ENCODE measurements at places on chromosomes 1 and 21. TPM values are rescaled to one million over a fixed set of nuclear protein-coding genes. Genes with fewer than 3 reads are reported as not detected.

DNA sequence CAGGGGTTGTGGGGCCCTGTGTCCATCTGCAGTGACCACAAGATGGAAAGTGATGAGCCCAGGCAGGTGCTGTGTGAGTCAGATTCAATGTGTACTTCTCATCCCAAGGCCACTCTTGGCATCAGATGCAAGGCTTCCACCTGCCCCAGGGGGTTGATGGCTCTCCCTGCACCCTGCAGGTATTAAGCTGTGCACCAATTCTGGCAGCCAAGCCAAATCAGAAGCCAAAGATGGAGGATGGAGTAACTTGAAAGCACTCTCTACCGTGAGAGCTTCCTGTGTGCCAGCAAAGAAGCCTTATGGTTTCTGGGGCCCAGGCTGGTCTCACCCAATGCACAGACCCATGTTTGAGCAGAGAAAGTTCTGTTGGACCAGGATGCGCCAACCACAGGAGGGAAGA is 44.3 kb upstream of the TENT5C start:
- no peak overlapping the region for H3K27ac ChIP-seq
- H3K4me1 ChIP-seq = no peaks in the 10 kb centered on the region
- H3K4me3 ChIP-seq = no peak overlapping the region
- no peaks in the 10 kb centered on the region for H3K27me3 ChIP-seq
- no peak for DNase-seq
- no peaks in the 10 kb centered on the region for H3K36me3 ChIP-seq

FAM72B gene
- total RNA-seq = 1.9 TPM

GRCh38 chr1:21749109-21749508 is 33.8 kb downstream of the USP48 start:
- no peak overlapping the region for H3K27ac ChIP-seq
- no peak overlapping the region for H3K4me3 ChIP-seq
- H3K4me1 ChIP-seq = no peaks in the 10 kb centered on the region
- no peaks in the 10 kb centered on the region for H3K27me3 ChIP-seq
- H3K36me3 ChIP-seq = no peaks in the 10 kb centered on the region
- no peak for DNase-seq

DNA sequence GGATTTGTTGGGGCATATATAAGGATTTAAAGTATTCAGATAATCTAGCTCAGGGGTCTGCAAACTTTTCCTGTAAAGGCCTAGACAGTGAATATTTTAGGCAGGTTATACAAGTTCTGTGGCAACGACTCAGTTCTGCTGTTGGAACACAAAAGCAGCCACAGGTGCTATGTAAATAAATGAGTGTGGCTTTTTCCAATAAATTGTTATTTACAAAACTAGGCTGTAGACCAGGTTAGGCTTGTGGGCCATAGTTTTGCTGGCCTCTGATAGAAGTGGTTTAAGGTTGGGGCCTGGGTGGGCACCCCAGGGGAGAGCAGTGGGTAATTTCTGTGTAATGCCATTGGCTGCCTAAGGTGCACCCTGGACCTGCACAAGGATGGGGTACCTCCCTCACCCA is 16.9 kb upstream of the IGFN1 start:
- no peak for DNase-seq
- no peak overlapping the region for H3K27ac ChIP-seq
- H3K36me3 ChIP-seq = no peaks in the 10 kb centered on the region
- no peaks in the 10 kb centered on the region for H3K4me1 ChIP-seq
- H3K27me3 ChIP-seq = no peaks in the 10 kb centered on the region
